ENCODE measurements at places on chromosomes 12 and 14.

GRCh38 chr14:52032204-52032801 lies 36.6 kb downstream of the NID2 start:
- DNase-seq: no peak

DNA sequence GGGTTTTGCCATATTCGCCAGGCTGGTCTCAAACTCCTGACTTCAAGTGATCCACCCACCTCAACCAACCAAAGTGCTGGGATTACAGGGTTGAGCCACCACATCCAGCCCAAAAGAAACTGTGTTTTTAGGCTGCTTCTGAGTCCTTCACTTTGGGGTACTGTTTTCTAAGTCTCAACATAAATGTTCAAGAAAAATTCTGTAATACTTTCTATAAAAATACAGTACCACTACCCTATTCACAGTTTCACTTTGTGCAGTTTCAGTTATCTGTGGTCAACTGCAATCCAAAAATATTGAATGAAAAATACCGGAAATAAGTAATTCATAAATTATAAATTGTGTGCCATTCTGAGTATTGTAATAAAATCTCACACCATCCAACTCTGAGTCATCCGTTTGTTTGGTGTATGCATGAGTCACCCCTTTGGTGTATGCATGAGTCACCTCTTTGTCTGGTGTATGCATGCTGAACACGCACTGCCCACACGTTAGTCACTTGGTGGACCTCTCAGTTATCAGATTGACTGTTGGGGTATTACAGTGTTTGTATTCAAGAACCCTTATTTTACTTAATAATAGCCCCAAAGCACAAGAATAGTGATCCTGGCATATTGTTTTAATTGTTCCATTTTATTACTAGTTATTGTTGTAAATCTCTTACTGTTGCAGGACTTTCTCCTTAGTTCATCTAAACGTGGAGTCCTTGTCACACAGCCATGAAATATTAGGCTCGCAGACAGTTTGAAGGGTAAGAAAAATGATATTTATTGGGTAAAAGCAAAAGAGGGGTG lies 190.2 kb downstream of the FSCB start:
- DNase-seq: peak; percentile 77

- peak; percentile 92 for DNase-seq
Measured at GRCh38 chr12:119178544-119179334, at the start of gene HSPB8. TSS of gene HSPB8 (plus strand) at chr12:119178931. CDS start at chr12:119179313, 382 bp downstream.

DNA sequence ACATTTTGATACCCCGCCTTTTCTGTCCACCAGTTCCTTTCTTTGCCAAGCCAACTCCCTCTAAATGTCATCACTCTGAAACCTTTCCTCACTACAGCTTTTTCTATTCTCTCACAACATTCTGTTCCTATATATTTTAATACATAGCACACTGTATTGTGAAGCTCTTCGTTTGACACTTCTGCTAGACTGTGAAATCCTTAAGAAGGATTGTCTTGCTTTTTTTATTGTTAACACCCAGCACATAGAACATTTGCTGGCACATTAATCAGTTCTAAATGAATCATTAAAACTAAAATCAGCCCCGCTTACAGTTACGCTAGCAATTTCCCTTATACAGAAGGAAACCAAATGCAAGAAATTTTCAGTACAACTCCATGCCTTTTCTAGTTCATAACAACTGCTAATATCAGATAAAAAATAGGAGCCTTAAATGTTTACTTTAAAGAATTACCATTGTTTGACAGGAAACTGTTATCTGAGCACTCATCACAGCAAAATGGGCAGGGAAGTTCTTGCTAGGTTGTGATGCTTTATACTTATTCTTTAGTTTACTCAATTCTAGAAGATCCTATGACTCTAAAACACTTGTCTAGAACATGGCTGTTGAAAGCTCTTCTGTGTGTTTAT lies 93.5 kb downstream of the PPP1R12A start:
- DNase-seq: no peak

DNA sequence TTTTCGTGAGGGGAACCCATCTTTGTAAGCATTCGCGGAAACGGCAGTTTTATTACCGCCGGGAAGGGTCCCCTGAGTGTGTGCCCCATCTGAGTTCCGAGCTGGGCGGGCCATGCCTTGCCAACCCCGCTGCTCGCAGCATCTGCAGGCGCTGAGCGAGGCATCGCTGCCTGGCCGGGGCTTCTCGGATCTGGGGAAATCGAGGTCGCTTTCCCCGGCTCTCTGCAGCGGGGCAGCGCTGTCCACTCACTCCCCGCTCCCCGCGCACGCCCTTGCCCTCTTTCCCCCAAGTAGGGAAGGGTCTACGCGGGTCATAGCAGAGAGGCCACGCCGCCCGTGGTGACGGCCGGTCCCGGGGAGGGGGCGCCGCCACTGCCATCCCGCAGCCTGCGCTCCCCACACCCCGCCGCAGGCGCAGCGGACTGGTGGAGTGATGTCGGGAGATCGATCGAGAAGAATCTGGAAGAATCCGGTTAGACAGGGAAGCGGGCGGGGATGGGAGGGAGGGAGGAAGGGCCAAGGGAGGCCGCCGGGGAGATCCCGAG lies 507 bp upstream of the FKBP4 start:
- peak; percentile 89 for DNase-seq

DNA sequence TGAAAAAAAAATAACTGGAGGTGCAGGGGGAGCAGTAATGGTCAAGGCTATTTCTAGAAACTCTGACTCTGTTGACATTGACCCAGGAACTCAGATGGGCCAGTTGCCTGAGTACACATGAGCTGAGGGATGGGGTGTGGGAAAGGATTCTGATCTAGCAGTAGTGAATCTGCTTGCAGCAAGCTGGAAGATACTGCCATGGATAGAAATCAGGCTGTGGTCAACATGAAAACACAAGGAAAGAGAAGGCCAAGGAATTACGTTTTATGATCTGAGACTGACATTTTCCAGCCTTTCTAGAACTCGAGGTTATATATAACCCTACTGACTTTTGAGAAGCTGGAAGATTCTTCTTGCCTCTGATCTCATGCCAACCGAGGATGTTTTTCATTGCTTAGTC lies 90.0 kb downstream of the ANO6 start:
- DNase-seq: peak; percentile 58

DNA sequence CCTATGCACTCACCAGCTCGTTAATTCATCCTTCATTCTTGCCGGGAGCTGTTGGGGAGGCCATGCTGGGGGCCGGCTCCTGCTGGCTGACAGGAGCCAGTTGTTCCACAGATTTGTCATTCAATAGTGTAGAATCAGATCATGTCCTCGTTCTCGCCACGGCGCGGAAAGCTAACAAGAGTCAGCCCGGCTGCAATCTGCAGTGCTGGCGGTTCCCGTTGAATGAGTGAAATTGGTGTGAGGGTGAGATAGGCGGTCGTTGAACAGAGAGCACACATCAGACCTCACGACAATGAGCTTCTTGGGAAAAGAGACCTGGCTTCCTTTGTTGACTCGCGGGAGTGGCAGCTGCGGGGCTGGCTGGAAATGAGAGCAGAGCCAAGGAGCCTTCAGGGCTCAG lies 57.5 kb downstream of the KIF26A start:
- DNase-seq: no peak

DNA sequence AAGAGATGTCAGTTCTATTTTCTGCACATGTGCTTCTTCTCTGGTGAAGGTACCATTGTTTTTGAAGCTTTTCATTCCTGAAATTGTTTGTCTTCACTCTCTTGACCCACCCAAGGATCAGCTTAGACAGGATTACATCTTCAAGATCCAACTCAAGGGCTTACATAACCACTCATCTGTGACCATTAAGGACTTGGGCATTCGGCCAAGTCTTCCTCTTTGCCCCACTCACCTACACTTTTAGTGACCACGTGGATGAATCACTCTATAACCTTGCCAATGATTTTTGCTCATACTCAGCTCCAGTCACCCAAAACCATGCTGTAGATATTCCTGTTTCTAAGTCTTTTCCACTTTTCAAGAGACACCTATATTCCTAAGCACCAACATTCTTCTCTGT lies 36.5 kb upstream of the SSTR1 start:
- no peak for DNase-seq

DNA sequence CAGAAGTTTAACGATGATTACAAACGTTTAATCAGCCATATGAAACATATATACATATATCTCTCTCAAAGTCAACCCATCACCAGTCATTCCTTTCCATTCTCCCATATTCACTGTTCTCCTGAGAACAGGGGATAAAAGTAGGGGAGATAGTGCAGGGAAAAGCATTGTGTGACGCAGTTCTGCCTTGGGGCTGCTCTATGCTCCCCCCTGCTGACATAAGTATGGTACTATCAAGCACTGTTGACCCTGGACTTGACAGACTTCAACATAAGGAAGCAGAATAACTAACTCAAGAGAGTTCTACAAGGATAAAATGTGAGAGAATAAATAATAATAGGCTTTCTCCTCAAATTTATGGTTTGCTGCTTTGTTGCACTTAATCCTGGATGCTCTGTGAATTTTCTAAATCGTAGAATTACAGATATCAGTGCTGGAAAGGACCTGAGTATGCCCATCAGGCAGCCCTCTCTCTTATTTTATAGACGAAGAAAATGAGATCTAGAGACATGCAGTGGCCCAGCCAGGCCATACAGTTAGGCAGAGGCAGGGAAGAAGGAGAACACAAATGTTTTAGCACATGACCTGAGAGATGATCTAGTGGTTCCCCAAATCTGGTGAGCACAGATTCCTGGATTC lies 87.2 kb downstream of the SCN8A start:
- DNase-seq: peak; percentile 48

DNA sequence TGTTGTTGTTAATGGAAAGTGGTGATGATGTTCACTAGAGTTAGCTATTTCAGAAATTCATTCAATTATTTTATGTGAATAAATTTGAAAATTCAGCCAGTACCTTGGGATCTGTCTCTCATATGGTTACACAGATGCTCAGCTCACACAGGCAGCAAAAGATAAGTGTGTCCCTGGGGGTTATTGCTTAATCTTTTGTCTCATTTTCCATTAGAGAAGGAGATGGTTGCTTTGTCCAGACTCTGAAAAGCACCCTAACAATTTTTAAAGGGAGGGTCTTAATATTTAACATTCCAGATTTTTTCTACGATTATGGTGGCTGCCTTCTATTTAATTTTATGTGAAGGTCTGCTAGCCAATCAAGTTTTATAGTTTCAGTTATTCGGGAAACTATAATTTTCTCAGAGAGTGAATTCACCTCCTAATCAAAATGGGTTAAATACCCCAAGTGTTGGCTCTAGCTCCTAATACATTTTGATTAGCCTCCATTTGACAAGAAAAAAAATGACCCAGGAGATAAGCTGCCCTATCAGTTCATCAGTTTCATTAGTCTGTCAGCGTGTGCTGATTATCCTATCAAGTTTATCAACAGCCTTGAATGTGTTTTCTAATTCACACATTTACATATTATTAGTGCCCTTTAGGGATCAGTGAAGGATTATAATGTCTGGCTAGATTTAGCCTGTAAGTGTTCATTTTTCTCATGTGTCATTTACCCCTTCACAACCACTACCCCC lies 282.1 kb downstream of the TMTC2 start:
- DNase-seq: no peak

GRCh38 chr12:80157645-80158044 lies 58.3 kb downstream of the OTOGL start:
- no peak for DNase-seq

Data from T47D (cell line).